ENCODE measurements at places on chromosomes 3 and 15.
A peak's percentile ranks its signal among the peaks of the same experiment; 100 is the strongest.

DNA sequence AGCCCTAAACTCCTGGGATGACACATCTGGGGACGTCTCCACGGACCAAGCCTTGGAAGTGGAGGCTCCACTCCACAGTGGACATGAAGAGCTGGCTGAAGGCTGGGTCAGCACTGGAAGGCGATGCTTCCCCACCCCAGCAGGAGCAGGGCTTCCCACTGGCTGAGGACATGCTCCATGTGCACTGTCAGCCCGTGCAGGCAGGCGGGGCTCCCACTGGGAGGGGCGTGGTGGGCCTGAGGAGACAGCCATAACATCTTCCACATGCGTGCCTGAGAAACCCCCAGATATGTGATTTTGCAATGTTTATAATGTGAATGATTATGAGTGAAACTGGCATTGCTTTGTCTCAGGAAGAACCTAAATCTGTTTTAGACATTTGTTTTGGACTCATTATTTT, 231.3 kb downstream of the KLF13 start:
- no peak for DNase-seq

DNA sequence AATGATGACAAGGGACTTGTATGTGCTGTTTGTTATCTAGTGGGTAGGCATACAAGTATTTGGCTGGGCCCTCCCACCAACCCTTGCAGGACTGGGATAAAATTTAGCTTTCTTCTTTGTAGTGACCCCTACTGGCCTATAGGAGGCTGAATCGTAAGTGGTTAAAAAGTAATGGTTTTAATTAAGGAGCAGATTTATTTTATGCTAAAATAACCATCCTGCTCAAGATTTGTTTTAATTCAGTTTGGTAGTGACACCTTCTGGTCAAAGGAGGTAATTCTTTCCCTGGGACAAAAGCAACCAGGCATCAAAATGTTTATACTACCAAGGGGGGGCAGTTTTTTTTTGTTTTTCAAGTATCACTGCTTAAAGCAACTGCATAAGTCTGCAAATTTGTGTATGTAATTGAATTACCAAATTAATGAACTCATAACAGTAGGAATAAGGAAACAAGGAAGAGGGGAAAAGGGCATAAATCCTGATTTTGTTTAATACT, 70.7 kb downstream of the TOP2B start:
- peak; percentile 22 for DNase-seq

DNA sequence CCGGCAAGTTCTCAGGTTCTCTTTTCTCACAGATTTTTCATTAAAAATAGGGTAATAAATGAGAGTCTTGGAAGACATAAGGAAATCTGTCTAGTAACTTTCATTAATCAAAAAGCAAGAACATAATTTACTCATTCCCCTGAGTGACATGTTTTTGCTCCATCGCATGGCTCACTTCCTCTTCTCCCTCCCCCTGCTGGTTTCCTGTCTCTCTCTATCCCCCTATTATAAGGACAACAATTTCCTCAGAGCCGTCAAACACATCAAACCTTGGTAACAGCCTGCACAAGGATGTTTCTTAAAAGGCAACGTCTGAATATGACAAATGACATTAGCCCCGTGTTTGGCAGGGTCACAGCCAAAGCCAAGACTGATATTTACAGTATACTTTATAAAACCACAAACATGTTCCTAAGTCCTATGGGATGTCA, 1149.6 kb downstream of the IGSF11 start:
- no peak for DNase-seq

DNA sequence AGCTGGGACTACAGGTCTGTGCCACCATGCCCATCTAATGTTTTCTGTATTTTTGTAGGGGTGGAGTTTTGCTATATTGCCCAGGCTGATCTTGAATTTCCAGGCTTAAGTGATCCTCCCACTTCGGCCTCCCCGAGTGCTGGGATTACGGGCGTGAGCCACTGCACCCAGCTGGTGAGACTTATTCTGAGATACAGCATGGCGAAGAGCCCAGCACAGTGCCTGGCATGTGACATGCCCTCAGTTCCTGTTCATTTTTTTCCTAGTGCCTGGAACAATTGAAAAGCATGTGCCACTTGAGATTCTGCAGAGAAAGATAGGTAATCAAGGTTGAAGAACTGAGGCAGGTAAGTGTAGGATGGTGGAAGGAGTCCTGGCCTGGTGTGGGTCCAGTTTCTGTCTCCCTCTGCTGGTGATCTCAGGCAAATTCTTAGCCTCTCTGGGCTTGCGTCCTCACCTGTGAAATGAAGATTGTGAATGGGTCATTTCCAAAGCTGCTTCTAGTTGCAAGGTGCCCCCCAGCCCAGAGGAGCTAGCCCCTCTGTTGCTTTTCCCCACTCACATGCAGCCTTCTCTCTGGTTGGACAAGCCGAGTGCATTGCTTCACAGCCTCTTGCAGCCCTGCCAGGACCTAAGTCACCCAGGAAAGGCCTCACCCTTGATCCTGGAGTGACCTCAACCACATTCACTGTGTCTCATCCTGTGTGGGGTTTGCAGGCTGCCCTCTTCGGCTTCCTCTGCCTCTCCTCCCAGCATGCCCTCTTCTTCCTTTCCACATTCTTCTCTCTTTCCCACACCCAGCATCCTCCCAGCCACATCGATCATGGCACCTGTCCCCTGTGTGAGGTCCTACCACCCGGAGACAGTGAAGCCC, 4.3 kb upstream of the RHCG start:
- DNase-seq = no peak

DNA sequence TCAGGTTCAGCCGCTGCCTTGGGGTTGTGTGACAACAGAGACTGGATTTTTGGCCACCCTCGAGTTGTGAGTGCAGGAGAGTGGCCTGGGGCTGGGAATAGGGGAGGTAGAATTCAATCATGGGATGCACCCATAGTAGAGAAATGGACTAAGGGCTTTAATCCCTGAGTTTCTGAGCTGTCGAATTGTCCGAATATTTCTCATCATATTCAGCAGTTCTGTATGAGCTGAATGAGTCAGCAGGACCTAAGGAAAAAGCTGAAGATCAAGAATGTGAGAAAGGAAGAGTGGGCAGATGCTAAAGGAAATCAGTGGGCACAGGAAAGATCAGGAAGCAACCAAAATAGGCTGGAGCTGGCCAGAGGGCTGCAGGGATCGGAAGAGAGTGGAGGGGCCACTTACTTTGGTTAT, 44.4 kb upstream of the SACM1L start:
- peak; percentile 69 for DNase-seq

Data from HTR-8/SVneo (cell line).